ENCODE measurements at places on chromosomes 1 and 21.
A peak's percentile ranks its signal among the peaks of the same experiment; 100 is the strongest.

DNA sequence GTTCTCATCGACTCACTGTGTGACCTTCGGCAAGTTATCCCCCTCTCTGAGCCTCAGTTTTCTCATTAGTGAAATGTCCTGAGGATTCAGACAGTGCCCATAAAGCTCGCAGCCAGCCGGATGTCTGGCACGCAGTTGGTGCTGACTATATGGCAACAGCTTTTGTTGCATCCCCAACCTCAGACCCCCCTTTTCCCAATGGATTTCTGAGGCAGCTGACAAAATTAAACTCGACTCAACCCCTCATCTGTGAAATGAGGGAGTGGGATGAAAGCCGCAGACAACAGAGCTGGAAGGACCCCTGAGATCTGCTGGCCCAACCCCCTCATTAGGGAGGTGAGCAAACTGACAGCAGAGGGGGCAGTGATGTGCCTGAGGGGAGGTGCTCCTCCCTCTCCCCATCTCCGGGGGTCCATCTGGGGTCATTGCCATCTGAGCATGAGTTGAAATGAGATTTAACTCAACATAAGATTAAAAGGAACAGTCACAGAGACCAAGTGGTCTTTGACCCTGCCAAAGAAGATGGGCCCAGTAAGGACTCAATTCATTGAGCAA lies 40.4 kb downstream of the NKAIN1 start:
- DNase-seq: no peak

DNA sequence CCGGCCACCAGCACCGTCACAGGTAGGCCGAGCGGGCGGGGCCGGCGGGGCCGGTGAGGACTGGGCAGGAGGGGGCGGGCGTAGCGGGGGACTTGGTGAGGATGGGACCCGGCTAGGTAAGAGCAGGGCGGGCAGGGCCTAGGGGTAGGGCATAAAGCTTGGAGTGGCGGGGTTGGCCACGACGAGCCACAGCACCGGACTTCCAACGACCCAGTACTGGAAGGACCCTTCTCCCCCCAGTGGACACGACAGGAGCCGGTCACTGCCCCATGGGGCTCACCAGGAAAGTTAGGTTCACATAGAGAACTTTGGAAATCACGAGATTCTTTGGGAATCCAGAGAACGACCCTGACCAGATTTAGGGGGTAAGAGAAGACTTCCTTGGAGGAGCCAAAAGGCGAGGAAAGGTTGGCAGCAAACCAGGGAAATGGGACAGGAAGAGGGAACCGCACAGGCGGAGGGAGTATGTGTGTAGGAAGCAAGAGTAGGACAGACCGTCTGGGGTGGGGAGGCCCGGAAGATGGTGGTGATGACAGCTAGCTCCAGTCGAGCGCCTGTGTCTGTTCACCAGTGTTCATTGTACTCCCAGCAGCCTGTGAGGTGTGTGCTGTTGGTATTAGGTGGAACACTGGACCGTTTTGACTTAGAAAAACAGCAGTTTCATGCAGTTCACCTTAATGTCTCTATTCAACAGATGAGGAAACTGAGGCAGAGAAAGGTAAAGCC lies 20.4 kb downstream of the ZNF362 start:
- no peak for DNase-seq

DNA sequence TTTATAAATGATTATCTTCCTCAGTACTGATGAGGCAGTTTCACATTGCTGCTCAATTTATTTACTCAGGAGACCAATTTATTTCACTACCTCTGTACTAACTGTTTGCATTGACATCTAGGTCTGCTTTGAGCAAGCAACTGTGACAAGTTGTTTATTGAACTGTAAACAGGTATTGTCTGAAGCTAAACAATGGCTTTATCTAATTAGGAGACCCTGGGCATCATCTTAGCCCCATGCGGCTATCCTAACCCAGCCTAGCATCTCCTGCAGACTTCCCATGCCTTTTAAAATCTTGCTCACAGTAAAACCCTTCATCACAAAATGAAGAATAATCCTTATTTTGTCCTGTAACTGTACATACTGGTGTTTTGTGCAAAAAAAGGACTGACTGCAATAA lies 348.2 kb downstream of the RWDD3 start:
- DNase-seq: no peak

DNA sequence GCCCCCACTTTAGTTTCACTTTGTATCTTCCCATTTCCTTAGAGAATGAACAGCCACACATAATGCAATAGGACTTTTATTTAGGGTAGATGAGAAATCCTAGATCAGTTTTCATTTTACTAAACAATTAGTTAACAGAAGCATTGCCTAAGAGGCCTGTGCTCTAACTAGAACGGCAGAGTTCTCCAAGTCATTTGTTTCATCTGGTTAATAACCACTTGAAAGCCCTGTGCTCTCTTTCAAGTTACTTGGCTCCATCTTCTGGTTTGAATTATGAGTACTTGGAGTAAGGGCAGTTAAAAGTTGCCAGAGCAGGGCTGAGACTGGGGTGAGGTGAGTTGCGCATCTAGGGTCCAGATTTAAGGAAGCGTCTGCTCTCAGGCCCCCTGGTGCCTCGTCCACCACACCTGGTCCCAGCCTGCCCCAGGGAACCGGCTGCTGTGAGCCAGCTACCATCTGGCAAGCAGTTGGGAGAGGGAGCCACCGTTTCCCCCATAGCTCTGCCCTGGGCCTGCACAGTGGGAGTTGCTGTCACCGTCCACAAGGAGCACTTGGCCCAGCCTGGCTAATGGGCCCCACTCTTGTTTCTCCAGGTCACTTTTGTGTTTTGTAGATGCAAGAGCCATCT lies 18.1 kb upstream of the SLC44A3 start:
- peak; percentile 5 for DNase-seq

DNA sequence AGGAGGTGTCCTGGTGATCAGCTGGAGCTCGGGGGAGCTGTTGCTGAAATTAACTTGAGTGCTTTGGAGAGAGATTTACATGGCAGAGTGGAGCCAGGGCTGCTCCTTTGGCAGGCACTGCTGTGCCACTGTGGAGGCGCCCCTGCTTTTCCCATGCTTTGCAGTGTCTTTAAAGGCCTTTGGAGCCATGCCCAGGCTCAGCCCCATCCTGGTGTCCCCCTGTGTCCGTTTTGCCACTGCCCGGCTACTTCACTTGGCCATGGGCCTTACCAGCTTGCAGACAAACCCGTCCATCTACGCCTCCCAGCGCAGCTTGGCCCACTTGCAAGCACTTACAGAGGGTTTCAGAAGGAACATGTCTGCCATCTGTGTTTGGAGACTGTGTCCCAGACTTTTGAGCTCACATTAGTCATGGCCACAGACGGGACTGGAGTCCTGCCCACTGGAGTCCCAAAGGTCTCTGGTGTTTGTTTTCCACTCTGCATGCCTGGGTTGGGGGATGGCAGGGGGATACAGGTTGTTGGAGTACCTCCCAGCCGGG lies 18.2 kb upstream of the LAMTOR5 start:
- DNase-seq: no peak

DNA sequence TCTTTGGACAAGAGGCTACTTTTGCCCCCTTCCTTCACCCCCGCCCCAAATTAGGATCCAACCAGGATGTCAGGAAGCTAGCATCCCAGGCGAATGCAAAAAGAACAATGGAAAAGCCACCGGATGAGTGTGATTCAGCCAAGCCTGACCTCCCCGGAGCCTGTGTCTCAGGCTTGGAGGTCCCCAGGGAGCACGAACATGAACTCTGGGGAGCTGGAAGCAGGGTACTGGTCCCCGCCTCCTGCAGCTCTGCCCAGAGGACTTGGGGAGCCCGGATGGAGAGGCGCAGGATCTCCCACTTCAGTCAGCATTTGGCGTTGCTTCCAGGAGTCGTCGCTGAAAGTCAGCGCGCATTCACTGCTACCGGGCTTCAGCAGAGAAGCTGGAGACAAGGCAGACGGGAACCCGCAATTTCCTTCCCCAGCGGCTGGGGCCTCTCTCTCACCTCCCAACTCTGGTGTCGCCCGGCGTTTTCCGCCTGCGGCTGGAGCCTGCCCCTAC lies 1.8 kb upstream of the TBX15 start:
- no peak for DNase-seq

DNA sequence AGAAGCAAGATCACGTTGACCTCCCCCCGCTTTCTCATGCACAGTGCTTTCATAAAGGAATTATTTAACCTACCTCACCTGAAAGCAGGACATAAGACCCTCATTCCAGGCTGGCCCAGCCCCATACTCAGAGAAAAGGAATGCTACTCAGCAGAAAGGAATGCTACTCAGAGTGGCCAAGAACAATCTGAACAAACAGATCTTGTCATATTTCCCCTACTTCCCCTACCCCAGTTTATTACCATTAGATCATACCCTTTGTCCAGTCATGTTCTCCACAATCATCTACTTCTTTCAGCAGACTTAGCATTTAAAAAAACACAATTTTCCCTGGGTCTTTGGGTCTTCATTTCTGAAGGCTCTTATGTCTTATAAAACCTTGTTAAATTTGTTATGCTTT lies 89.8 kb downstream of the SLC16A1 start:
- DNase-seq: no peak

DNA sequence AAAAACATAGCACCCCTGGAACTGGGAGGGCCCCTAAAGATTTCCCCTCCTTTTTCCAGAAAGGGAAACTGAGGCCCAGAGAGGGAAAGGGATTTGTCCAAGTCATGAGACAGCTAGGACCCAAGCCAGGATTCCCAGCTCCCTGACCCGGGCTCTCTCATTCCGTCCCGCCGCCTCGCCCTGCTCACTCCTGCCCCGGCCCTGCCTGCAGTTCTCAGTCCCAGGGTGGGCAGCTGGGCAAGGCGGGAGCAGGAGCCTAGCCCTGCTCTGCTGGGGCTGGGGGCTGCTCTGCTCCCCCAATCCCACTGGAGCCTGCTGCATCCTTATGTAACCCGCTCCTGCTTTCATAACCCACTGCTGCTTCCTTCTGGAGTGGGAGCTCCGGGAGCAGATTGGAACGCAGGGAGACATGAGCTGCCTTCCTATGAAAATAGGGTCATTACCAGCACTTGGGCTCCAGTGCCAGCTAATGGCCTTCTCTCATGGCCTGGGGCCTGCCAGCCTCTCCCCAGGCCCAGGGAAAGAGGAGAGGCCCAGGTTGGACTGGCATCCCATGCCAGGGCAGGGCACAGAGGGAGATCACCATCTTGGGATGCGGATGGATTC lies 84.5 kb downstream of the CAMK2N1 start:
- no peak for DNase-seq

DNA sequence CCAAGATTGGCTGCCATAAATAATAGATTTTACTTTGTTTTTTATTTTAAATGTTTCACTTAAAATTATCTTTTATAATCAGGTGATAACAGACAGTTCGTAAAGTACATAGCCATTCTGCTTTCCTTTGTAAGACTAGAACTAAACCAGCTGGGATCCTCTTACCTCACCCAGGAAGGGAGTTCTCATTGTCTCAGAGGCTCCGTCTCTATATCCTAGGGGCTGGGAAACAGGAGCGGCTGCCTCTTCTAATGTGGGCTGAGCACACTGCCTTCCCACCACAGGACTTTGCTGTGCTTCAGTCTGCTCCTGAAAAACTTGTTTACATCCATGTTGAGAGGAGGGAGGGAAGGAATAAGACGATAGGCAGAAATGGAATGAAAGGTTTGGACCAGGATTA lies 45.6 kb upstream of the PGD start:
- DNase-seq: no peak

DNA sequence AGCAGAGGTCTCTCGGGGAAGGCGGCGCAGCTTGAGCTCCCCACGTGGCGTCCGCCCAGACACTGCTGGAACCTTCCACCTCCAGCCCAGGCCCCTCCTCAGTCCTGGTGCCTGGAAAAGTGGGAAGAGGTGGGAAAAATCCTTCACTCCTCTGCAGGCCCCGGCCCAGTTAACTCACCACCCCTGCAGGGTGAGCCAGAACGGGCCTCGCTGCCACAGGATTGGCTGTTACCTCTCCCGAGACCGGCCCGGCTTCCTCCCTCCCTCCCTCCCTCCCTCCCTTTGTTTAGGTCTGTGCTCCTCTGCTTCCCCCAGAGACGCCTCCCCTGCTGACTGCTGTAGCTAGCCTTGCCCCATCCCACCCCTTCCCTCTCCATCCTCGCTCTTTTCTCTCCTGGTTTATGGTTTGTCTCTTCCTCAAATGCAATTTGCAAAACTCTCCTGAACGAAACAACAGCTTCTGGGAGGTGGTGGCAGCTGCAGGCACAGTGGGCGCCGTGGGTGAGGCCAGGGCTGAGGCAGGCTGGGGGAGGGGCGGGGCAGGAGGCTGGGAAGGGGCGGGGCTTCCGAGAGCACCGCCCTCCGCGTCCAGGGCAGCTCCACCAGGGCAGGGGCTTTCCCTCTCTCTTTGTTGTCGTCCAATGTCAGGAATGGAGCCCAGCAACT lies 6.5 kb downstream of the CAPN9 start:
- DNase-seq: peak; percentile 6

DNA sequence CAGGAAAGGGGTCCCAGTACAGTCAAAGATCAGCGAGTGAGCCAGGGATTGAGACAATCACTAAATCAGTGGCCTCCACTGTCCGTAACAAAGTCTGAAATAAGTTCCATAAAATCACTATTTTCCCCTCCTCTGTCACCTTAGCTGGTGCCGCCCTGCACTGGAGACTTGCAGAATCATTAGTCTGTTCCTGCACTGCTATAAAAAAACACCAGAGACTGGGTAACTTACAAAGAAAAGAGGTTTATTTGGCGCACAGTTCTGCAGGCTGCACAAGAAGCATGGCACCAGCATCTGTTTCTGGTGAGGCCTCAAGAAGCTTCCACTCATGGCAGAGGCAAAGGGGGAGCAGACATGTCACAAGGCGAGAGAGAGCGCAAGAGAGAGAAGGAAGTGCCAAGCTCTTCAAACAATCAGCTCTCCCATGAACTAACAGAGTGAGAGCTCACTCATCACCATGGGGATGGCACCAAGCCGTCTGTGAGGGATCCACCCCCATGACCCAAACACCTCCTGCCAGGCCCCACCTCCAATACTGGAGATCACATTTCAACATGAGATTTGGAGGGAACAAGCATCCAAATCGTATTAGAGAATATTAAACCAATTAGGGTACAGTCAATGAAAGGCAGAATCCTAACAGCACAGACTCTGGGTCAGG lies 129.8 kb upstream of the TIAM1 start:
- DNase-seq: no peak

DNA sequence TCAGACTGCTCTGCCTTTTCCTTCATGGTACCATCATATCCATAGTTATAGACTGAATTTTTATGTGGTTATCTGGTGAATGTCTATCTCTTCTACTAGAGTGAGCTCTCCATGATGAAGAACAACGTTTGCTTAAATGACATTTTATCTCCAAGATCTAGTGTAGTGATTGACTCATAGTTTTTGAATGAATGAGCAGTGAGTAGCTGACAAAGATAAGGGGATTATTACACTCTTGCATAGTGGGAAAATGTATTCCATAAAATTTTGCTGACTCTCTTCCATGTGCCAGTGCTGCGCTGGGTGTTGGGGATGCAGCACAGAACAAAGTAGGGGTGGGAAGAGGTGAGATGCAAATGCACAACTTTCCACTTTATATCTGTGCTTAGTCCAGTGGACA lies 147.7 kb downstream of the TGFB2 start:
- no peak for DNase-seq

GRCh38 chr1:99606306-99606705 lies 39.6 kb upstream of the PALMD start:
- no peak for DNase-seq
